ENCODE measurements at places on chromosomes 1 and 21.

DNA sequence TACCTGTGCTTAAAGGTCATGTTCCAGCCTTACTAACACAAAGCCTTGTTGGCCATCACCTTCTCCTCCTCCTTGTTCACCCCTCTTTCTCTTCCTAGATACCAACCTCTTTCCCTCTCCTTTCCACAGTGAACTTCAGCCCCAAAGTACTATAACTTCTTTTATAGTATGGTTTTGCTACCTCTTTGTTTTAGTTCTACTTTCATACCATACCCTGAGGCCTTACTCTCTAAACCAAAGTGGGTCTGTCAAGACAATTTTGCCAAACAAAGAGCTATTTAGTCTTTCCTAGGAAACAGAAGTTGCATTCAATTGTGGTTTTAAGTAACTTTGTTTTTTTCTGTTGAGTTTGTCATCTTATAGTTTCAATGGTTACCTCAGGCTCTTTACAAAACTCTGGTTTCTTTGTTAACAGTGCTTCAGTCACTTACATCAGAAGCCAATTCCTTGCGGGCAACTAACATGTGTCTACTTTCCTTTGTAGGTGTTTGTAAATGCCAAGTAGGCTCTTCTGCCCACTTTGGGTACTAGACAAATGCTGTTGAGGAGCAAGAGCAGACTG is 623.9 kb upstream of the PKN2 start:
- no peak for DNase-seq

DNA sequence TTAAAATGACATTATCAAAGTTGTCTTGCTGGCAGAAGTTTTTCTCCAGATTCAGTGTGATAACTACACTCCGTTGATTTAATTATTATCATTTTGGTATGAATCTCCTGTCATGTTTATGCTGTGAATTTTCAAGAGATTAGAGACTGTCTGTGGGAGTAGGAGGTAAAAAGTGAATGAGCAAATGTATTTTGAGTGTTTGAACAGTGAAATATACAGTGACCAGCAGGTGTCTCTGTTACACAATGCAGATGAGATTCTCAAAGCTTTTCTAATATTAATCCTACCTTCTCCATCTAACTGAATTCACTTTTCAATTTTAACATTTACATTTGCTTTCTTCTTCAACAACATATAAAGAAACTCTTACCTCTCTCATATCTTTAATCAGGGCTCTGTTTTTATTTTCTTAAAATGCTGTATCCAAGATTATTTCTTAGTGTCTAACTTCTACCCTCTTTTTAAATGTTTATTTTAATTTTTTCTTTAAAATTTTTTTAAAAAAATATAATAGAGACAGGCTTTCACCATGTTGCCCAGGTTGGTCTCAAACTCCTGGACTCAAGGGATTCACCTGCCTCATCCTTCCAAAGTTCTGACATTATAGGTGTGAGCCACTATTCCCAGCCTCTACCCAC is 20.9 kb upstream of the HSPA13 start:
- DNase-seq = peak; percentile 20

- DNase-seq = no peak
Observed at GRCh38 chr21:43748622-43749021, 27.5 kb downstream of the CSTB start.

GRCh38 chr1:18681423-18681835 is 50.8 kb downstream of the PAX7 start:
- no peak for DNase-seq
